ENCODE measurements at places on chromosomes 13 and 19. TPM values are rescaled to one million over a fixed set of nuclear protein-coding genes. Genes with fewer than 3 reads are reported as not detected.

DNA sequence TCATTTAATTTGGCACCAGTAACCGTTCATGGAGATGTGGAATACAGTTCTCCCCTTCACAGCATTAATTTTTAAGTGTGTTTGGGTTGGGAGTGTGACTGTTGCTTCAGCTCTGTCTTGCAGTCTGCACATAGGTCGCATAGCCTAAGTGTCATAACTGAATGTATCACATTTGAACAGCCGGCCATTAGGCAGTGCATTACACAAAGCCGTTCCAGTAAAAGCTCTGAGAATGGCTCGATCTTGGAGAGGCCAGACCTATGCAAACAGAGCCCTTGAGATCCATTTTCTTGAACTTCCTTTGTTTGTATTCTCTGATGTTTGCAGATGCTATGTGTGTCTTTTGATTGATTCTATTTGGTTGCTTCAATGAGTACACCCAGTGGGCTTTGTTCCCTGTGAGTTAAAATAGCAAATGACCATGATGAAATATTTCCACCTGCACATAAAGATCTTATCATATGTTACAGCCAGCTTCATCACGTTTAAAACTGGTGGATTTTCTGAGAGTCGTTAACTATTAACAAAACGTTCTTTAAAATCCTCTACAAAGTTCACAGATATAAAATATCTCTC lies 1104.9 kb upstream of the SLC10A2 start:
- no peak overlapping the region for H3K27ac ChIP-seq
- no peak overlapping the region for H3K4me3 ChIP-seq
- no peaks in the 10 kb centered on the region for H3K27me3 ChIP-seq
- DNase-seq, result no peak
- H3K4me1 ChIP-seq, result no peaks in the 10 kb centered on the region
- H3K36me3 ChIP-seq, result no peaks in the 10 kb centered on the region

DNA sequence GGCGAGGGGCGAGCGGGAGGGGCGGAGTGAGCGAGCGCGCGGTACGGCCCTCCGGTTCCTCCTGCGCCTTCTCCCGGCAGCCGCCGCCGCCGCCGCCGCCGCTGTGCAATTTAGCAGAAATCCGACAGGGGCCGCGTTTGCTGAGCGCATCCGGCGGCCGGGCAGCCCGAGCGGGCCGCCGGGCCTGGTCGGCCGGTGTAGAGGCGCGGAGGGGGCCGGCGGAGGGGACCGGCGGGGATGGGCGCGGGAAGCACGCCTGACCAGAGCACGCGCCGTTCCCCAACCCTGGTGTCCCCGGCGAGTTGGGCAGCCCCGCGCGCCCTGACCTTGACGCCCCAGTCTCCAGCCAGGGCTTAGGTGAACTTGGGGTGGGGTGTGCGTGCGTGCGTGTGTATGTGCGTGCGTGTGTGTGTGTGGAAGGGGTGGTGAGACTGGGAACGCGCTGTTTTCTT lies 144.5 kb upstream of the ZNF536 start:
- H3K4me1 ChIP-seq, result peaks cover 16% of the 10 kb centered on the region
- H3K36me3 ChIP-seq, result peaks cover 2% of the 10 kb centered on the region
- peaks cover 71% of the 10 kb centered on the region for H3K27me3 ChIP-seq
- DNase-seq, result peak; percentile 82

GRCh38 chr13:99376132-99376531 lies 68.9 kb upstream of the GPR183 start:
- peak overlapping the region; percentile 26 for H3K4me3 ChIP-seq
- H3K27me3 ChIP-seq, result no peaks in the 10 kb centered on the region
- peaks cover 60% of the 10 kb centered on the region for H3K36me3 ChIP-seq

DNA sequence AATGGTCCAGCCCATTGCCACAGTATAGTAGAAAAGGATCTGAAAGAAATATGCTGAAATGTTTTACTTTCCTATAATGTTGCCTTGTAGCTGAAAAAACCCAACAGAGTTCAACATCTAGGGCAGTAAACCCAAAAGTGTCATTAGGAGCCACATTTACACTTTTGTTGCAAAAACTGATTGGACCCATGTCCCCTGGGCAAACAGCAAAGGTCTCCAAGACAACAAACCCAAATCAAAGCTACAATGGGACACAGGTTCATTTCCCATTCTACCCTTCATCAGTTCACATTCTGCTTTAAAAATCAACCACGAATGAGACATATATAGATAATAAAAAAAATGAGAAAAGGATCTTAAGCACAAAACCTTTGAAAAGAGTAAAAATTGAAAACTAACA lies 744.8 kb downstream of the PCDH17 start:
- DNase-seq, result no peak
- H3K4me3 ChIP-seq, result no peak overlapping the region
- H3K4me1 ChIP-seq, result no peaks in the 10 kb centered on the region
- H3K27ac ChIP-seq, result no peak overlapping the region
- no peaks in the 10 kb centered on the region for H3K36me3 ChIP-seq

- no peaks in the 10 kb centered on the region for H3K27me3 ChIP-seq
- no peak for DNase-seq
- H3K36me3 ChIP-seq, result peaks cover 1% of the 10 kb centered on the region
- H3K27ac ChIP-seq, result peak overlapping the region; percentile 88
- peaks cover 29% of the 10 kb centered on the region for H3K4me1 ChIP-seq
These were observed 1.1 kb upstream of the ZNF444 start for GRCh38 chr19:56139847-56140582.

Gene ZNF331
- 29.8 TPM for total RNA-seq

Gene DBP
- total RNA-seq, result 34.0 TPM

Gene IL17D
- total RNA-seq, result not detected
